ENCODE measurements at places on chromosomes 4 and X. TPM values are rescaled to one million over a fixed set of nuclear protein-coding genes. Genes with fewer than 3 reads are reported as not detected.

DNA sequence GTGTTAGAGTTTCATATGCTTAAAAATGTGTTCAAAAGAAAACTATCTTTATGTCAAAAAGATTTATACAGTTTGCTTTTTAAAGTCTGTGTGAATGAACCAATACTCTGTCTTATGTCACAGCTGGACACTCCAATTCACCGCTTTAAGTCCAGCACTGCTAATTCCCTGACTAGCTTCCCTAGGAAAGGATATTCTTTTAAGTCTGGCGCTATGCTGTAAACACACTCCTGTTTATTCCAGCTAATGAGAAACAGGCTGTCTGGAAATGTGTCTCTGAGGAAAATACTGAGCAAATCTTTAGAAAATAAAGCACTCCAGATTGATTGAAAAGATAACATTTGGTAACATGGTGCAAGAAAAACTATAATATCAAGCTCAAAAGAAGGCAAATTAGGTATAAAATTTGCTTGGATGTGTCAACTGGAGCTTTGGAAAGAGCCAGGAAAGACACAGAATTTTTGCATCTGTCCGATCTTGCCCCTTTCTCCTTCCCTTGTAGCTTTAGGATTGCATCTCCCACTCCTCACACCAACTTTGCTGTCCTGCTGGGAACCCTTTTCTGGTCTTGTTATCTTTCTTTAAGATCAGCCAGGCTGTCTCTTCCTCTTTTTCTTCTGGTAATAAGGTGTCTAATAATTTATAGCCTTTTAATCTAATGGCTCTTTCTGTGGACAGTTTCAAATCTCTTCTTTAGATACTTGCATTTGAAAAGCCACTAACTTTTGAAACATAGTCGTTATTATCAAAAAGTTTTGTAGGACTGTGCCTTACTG lies 40.9 kb upstream of the VEGFC start:
- DNase-seq = no peak

GRCh38 chrX:13906093-13906492 lies 89.2 kb upstream of the GPM6B start:
- DNase-seq = peak; percentile 90

GRCh38 chrX:118694638-118695037 lies 32.8 kb upstream of the IL13RA1 start:
- DNase-seq = no peak

GRCh38 chr4:2061186-2062131 lies 2.3 kb downstream of the NAT8L start:
- no peak for DNase-seq

DNA sequence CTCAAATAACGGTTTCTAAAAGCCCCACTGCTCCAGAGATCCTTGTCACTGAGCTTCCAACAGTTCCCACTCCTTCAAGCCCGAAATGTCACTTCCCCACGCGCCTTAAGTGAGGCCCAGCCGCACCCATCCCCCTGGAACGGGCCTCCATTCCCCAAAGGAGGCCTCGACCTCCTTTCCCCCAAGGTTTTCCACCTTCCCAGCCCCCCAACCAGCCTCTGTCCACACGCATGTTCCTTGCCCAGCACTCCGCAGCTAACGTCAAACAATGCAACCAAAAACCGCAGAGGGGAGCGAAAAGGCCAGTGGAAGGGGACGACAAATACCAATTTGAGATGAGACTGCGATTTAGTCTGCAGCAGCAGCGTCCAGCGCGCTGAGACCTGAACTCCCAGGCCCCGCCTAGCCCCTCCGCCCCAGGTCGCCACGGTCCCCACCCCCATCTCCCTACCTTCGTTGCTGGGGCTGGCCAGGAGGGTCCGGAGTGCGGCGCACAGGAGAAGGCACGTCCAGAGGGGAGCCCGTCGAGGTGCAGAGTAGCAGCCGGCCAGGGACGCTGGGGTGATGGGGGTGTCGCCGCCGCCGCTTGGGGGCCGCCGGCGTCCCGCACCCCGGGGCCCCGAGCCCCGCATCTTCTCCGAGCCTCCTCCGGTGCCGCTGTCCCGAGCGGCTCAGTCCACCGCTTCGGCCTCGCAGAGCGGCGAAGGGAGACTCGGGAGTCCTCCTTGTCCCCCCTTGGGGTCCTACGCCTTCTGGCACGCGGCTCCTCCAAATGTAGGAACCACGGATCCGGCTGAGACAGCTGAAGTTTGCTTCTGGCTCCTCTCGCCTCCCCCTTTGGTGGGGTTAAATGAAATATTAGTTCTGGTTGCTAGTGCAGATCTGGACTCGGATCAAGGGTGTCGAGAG lies 924 bp downstream of the EPHA5 start:
- DNase-seq = no peak

XK gene
- total RNA-seq = 0.13 TPM

HSFX3 gene
- total RNA-seq = not detected

ZMYM3 gene
- 20.8 TPM for total RNA-seq

PABPC5 gene
- total RNA-seq = 3.7 TPM

Data from LHCN-M2 (cell line).